ENCODE measurements at places on chromosomes 1 and 21.

DNA sequence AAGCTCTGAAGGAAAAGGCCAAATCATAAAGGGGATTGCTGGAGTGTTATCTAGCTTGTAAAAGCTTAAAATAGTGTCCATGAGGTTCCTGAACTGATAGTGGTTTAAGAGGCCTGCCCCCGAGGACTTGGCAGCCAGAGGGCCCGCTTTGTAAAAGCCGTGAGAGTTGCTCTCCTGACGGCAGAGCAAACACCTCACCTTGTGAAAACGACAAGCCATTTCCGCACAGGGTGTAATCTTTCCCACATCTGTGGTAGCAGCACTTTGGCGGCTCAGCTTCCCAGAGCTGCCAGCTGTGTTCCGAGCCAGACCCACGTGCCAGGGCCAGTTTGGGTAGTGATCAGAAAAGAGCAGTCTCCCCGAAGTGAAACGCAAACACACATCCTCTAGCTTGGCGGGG lies 37.0 kb downstream of the SERBP1 start:
- DNase-seq: no peak

DNA sequence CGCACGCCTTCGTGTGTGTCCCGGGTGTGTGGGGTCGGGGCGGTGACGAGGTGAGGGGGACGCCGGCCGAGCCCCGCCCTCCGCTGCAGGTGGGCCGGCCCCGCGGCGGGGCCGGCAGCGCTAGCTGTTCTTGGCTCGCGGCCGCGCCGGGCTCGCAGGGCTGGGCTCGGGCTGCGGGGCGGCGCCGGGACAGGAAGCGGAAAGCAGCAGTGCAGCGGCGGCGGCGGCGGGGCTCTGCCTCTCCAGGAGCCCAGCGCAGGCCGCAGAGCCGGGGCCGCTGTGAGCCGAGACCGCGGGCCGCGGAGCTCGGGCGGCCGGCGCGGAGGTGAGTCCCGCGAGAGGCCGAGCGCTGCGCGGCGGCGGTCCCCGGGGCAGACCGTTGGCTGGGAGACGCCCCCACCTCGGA lies at the start of gene VANGL1:
Gene VANGL1 (plus strand): TSS at position 209 of the 406 bp plus-strand sequence. CDS start 9,444 bp downstream, outside the sequence.
- no peak for DNase-seq

DNA sequence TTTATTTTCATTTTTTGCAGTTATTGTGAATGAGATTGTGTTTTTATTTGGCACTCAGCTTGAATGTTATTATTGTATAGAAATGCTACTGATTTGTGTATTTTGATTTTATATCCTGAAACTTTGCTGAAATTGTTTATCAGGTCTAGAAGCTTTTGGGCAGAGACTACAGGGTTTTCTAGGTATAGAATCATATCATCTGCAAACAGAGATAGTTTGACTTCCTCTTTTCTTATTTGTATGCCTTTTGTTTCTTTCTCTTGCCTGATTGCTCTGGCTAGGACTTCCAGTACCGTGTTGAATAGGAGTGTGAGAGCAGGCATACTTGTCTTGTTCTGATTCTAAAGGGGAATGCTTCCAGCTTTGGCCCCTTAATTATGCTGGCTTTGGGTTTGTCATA lies 27.3 kb downstream of the ZNF691 start:
- no peak for DNase-seq

DNA sequence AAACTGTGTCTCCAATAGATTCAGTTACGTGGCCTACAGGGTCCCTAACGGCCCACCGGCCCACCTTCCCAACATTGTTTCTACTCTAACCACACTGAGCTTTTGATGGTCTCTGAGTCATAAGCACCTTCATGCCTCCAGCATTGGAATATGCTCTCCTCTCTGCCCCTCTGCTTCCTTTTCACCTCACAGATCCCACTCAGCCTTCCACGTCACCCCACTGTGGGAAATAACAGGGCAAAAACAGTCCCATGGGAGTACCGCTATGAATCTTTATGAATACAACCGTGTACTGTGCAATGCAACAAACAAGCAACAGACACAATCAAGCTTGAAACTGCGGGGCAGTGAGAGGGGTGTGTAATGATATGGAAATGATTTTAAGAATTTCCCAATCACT lies 5.3 kb upstream of the SARS1 start:
- DNase-seq: no peak

- no peak for DNase-seq
Measured at GRCh38 chr1:53116307-53116810, 26.1 kb downstream of the SLC1A7 start.

- DNase-seq: no peak
Measured at GRCh38 chr1:37701051-37701450, 8.7 kb downstream of the CDCA8 start.
